Left lung (tissue), 14 donors: ENCODE measurements at places on chromosomes 12 and 14. TPM values are rescaled to one million over a fixed set of nuclear protein-coding genes. Genes with fewer than 3 reads are reported as not detected.

ZNF891 gene
- total RNA-seq: 1.8 TPM

CMA1 gene
- not detected for total RNA-seq

B3GNT4 gene
- total RNA-seq: 0.23 TPM

TAS2R9 gene
- not detected for total RNA-seq

ATL1 gene
- 5.4 TPM for total RNA-seq

INHBC gene
- total RNA-seq: not detected

PHLDA1 gene
- total RNA-seq: 19.0 TPM
